ENCODE measurements at places on chromosomes 12 and 14. TPM values are rescaled to one million over a fixed set of nuclear protein-coding genes. Genes with fewer than 3 reads are reported as not detected.

Gene WSCD2
- 0.41 TPM for total RNA-seq

- H3K27me3 ChIP-seq: no peaks in the 10 kb centered on the region
- no peak overlapping the region for H3K4me3 ChIP-seq
- H3K27ac ChIP-seq: no peak overlapping the region
- DNase-seq: no peak
- peaks cover 5% of the 10 kb centered on the region for H3K36me3 ChIP-seq
Observed at GRCh38 chr14:23492618-23493272, 23.2 kb downstream of the NGDN start.

DNA sequence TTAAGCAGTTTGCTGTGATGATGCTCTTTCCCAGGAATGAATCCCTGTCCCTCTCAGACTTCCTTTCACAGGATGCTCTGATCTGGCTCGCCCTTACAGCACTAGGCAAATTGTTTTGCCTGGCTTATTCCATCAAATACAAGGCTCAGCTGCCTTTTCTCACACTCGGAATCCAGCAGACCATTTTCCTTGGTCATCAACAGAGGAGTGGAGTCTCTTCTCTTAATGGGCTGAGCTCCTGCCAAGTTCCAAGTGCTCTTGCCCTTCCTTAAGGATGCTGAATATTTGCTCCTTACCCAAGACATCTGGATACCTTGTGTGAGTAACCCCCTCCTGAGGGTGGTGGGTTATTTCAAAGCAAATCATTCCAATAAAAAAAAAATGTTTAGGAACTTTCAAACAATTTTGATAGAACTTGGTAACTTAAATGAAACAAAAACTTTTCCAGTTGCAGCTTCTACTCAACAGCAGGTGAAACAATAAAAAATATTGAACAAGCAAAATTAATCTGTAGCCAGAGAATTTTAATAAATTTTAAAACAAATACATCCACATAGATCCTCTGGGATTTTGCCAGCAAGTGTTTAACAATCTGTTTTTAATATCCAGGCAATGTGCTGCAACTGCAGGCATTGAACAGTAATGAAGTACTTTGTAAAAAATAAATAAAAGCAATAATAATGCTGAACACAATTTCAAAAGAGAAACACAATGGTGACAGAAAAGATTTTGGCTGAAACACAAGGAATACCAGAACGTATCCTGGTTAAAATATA, 264.0 kb upstream of the FAR2 start:
- H3K36me3 ChIP-seq: no peaks in the 10 kb centered on the region
- H3K27me3 ChIP-seq: no peaks in the 10 kb centered on the region
- H3K4me3 ChIP-seq: no peak overlapping the region
- no peaks in the 10 kb centered on the region for H3K4me1 ChIP-seq

- DNase-seq: no peak
- H3K4me3 ChIP-seq: no peak overlapping the region
- H3K27me3 ChIP-seq: no peaks in the 10 kb centered on the region
- H3K27ac ChIP-seq: no peak overlapping the region
- H3K4me1 ChIP-seq: no peaks in the 10 kb centered on the region
Observed at GRCh38 chr12:45334396-45334795, 118.5 kb downstream of the ANO6 start.

GRCh38 chr14:61620130-61620946, 75.0 kb upstream of the HIF1A start:
- DNase-seq: no peak
- peak overlapping the region; percentile 28 for H3K27ac ChIP-seq
- H3K27me3 ChIP-seq: no peaks in the 10 kb centered on the region
- H3K4me1 ChIP-seq: no peaks in the 10 kb centered on the region
- H3K4me3 ChIP-seq: no peak overlapping the region

DNA sequence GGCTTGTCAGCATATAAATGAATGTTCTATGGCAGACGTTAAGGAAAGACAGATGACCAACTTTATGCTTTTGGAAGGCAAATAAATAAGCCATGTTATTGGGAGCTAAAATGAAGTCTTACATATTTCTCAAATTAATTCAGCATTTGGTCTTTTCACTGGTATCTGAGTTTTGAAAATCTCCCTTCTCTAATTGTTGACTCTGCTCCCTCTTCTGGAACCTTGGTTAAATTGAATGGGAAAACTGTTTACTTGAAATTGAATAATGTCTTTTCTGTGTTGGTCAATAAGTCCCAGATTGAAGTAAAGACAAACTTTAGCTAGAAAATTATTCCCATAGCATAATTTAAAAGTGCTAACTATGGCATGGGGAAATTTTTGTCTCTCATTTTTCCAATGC, 38.7 kb downstream of the LGR5 start:
- H3K36me3 ChIP-seq: no peaks in the 10 kb centered on the region
- H3K4me1 ChIP-seq: no peaks in the 10 kb centered on the region
- H3K27ac ChIP-seq: no peak overlapping the region
- no peaks in the 10 kb centered on the region for H3K27me3 ChIP-seq
- no peak for DNase-seq
- H3K4me3 ChIP-seq: no peak overlapping the region

- H3K27ac ChIP-seq: no peak overlapping the region
- H3K4me1 ChIP-seq: no peaks in the 10 kb centered on the region
- H3K4me3 ChIP-seq: no peak overlapping the region
- no peak for DNase-seq
- no peaks in the 10 kb centered on the region for H3K27me3 ChIP-seq
Observed at GRCh38 chr14:51341338-51341737, 101.3 kb downstream of the TMX1 start.

- no peak overlapping the region for H3K27ac ChIP-seq
- peaks cover 94% of the 10 kb centered on the region for H3K36me3 ChIP-seq
- H3K4me1 ChIP-seq: no peaks in the 10 kb centered on the region
- H3K4me3 ChIP-seq: no peak overlapping the region
Observed at GRCh38 chr14:64217834-64218233, 76.3 kb downstream of the ESR2 start.
